NCI-H1436 treated with DMSO at 0.1 percent for 48 hours (cell line): ENCODE measurements at places on chromosomes 16 and 17.

GRCh38 chr16:54582631-54583250 lies 296.2 kb upstream of the IRX3 start:
- DNase-seq: no peak

- DNase-seq: no peak
These were observed 250.3 kb downstream of the ZFHX3 start for GRCh38 chr16:72797621-72798020.

DNA sequence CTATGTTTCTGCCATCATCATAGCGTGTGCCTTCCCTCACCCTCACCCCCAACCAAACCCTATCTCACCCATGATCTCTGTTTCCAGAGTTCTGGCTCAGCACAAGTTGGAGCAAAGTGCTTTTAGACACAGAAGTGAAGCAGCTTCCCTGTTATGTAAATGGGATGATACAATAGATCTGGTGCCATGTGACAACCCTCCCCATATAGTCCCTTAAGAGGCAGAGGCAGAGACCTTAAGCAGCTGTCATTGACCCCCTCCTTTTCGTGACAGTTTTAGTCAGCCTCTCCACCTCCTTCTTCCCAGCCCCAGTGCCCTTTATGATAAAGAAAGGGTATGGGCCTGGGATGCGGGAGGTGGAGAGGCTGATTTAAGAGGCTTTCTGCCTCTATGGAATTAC lies 40.3 kb upstream of the MED13 start:
- no peak for DNase-seq

DNA sequence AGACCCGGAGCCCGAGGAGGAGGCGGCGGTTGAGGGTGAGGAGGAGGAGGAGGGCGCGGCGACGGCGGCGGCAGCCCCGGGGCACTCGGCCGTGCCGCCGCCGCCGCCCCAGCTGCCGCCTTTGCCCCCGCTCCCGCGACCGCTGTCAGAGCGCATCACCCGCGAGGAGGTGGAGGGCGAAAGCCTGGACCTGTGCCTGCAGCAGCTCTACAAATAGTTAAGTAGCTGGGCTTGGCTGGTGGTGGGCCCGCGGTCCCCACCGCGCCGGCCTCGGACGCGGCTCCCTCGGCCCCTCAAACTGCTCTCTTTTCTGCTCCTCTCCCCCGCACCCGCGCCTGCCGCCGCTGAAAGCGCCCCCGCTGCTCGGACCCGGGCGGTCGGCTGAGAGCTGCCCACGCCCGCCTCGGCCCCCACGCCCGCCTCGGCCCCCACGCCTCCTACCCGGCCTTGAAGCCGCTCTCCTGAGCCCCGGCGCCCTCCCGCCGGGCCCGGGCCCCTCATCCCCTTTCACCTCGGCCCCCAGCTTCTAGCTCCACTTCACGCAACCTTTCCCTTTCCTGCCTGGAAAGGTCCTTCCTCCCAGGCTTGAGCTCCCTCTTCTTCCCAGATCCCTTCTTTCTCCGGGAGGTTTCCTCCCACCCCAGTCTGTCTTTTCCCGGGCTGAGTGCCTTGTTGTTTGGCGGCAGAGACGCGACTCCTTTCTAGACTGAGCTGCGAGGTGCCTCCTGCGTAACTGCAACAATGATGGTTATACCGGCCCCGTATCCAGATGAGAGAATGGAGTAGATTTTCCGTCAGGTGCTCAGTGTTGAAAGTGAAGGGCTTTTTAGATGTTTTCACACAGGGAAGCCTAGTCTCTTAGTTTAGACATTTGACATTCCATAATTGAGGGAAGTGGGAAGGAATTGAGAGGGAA lies 850 bp downstream of the PPM1E start:
- no peak for DNase-seq

GRCh38 chr16:53537626-53538025 lies 34.6 kb upstream of the AKTIP start:
- no peak for DNase-seq

DNA sequence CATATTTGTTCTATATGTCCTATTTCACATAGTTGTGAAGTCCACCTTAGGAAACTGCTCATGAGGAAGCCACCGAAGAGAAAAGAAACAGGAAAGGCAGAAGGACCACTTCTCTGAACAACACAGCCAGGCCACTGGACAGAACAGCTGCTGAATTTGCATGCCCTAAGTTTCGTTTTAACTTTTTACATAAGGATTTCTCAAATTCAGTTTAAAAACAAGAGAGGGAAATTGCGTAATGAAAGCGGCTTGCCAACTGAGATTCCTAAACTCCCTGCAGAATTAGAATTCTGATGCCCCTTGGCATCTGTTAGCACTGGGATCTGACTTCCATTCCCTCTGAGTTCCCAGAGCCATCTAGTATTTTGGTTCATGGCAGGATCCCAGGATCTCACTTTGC lies 5.0 kb upstream of the CCL8 start:
- no peak for DNase-seq

DNA sequence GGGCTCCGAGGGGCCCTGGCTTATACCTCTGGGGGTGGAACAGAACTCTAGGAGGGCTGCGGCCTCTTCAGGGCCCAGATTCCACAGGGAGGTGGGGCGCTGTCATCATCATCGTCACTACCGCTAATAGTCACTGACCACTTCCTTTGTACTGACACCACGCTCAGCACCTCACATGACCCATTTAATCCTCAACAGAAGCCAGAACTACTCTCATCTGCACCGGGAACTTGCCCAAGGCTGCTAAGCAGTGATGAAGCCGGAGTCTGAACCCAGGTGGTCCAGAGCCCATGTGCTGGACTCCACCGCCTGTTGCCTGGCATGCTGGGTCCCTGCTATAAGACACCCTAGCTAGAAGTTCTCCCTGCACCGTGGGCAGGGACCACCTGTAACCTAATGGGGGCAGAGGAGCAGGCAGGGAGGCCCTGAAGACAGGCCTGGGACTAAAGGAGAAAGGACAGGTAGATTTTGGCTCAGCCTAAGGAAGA lies 12.0 kb downstream of the UNC13D start:
- DNase-seq: no peak

- peak; percentile 21 for DNase-seq
These were observed 23.9 kb downstream of the ZNF213 start for GRCh38 chr16:3158510-3159314.

DNA sequence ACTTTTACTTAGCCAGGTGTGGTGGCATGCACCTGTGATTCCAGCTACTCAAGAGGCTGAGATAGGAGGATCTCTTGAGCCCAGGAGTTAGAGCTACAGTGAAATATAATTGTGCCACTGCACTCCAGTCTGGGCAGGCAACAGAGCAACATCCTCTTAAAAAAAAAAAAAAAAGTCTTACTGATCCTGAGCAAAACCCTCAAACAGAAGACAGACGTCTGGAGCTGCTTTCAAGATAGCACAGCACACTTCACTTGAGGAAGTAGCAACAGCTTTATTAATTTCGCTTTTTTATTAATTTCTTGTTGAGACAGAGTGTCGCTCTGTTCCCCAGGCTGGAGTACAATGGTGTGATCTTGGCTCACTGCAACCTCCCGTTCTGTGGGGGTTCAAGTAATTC lies 10.2 kb upstream of the GGA2 start:
- no peak for DNase-seq

DNA sequence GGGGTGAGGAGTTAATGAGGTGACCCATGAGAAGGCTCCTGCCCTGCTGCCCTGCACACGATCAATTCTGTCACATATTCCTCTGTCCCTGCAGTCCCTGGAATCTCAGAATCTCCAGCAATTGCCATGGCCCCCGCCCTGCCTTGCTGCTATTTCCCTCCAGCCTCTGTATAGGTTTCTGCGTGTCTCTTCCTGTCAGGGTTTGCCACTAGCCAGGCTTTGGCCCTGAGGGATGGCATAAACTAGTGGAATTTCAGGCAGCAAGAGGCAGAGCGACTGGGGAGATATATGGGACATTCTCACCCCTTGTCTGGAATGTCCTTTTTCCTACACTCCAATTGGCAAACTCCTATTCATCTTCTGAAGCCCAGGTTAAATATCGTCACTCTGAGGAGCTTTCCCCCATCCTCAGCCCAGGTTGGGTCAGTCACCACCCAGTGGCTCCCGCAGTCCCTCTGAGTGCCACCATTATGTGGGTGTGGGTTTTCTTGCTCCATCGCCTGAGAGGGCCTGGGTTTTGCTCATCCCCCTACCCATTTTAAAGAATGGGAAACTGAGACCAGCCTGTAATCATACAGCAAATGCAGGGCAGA lies 15.5 kb upstream of the NATD1 start:
- DNase-seq: no peak

DNA sequence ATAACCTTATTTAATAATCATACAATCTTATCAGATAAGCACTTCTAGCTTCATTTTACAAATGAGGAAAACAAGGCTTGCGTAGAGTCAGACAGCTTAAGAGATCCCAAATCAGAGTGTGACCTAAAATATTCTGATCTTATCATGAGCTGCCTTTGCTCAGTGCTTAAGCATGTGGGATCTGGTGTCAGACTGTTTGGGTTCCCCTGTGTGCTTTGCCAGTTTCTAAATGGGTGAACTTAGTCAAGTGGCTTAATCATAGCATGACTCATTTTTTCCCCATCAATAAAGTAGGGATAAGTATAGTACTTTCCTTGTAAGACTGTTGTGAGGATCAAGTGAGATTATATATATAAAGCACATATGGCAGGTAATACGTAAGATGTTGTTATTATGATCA lies 612.6 kb upstream of the C16orf82 start:
- DNase-seq: peak; percentile 31

- no peak for DNase-seq
These were observed 12.8 kb upstream of the CLEC18C start for GRCh38 chr16:70160821-70161220.

- DNase-seq: no peak
These were observed 14.7 kb upstream of the ZNF469 start for GRCh38 chr16:88368036-88368435.

- DNase-seq: no peak
These were observed 101.6 kb downstream of the METRNL start for GRCh38 chr17:83180996-83181481.

GRCh38 chr16:51761001-51761400 lies 609.9 kb upstream of the SALL1 start:
- DNase-seq: no peak

DNA sequence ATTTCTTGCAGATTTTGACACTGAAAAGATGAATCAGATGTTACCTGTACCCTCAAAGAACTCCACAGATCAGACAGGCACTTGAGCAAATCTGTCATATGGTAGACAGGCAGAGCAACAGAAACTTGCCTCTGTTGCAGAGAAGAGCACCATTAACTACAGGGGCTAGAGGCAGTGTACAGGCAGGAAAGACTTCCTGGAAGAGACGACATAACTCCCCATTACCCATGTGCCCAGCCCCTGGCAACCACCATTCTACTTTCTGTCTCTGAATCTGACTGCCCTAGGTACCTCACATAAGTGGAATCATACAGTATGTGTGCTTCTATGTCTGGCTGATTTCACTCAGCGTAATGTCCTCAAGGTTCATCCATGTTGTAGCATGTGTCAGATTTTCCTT lies 15.5 kb downstream of the GFOD2 start:
- DNase-seq: no peak

- DNase-seq: no peak
These were observed 14.6 kb downstream of the COTL1 start for GRCh38 chr16:84603140-84603816.

- no peak for DNase-seq
These were observed 211.4 kb downstream of the BCAS3 start for GRCh38 chr17:60888812-60889709.

DNA sequence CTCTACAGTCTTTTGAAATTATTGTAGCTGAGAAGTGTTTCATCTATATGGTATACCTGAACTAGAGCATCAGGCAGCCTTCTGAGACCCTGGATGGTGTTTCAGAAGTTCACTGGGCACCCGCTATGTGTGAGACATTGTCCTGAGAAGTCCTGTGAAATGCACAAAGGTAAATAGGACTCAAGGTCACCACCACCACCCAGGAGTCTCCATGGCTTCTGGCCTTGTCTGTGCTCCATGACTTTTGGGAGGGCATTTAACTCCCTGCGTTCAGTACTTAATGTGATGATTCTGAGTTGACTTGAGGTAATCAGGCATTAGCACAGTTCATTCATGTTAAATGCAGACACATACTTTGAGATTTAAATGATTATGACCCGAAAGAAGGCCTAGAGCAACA lies 1.1 kb downstream of the MLYCD start:
- no peak for DNase-seq

- DNase-seq: no peak
These were observed 42.0 kb downstream of the PSMD12 start for GRCh38 chr17:67324330-67324729.

DNA sequence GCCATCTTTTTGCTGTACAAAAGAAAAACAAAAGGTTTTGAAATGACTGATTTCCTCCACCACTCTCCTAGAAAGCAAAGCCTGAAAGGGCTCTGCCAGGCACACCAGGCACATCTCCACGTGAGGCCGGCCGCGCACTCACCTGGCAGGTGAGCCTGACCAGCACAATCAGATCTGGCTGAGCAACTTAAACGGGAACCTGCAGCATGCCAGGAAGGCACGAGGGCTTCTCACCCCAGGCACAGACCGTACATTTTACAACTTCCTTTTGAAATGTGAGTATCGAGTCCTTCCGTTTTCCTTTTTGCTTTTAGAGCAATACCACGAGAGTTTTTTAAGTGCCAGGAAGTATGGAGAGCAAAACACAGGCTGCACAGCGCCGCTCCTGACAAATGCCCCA lies 22.5 kb downstream of the SLC38A10 start:
- no peak for DNase-seq

DNA sequence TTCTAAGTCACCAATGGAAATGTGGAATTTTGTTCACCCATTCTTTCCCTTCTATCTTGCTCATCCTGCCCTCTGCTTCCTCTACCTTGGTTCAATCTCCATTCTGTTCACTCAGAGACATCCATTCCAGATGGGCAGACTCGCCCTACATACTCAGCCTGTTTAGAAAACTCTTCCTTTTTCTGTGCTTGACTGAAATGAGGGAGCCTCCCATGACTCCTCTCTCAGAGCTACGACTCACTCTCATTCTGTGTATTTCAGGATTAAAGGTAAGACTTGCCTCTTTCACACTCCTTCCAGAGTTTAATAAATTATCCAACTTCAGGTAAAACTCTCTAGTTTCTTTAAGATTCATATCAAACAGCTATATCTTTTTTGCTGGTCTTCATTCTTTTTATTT lies 182.8 kb downstream of the HS3ST3A1 start:
- DNase-seq: no peak

DNA sequence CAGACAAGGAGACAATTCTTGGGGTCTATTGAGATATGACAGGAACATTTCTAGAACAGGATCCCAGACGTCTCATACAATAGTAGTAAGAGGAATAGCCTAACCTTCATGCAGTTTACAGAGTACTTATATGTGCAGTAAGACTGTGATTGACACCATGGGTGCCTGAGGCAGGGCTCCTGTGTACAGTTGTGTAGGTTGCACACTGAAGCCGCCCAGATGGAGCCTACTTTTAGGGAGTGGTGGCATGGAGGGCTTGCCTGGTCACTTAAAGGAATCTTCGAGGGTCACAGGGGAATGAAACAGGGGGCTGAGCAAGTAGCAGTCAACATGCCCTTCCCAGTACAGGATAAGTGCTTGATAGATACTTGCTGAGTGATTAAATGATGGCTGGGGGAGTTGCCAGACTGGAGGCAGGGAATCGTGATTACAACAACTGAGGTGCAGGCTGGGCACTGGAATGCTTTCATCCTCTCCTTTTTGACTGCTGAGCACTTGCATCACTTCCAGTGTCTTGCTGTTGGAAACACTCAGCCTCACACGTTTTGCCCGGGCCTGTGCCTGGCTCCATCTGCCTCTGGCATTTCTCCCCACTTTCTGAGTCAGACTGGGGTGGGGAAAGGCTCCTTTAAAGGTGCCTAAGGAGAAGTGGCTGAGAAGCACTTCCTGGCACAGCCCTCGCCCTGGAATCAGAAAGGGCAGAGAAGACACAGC lies 71.0 kb downstream of the COPRS start:
- DNase-seq: no peak

- no peak for DNase-seq
These were observed 108.0 kb downstream of the SKAP1 start for GRCh38 chr17:48322060-48322459.
